Karpas-422 (cell line): ENCODE measurements at places on chromosomes 2 and 18. TPM values are rescaled to one million over a fixed set of nuclear protein-coding genes. Genes with fewer than 3 reads are reported as not detected.

Gene C2orf66
- total RNA-seq, result not detected in 2 replicates

Gene COL3A1
- not detected in 2 replicates for total RNA-seq

Gene PKDCC
- not detected in 2 replicates for total RNA-seq

DNA sequence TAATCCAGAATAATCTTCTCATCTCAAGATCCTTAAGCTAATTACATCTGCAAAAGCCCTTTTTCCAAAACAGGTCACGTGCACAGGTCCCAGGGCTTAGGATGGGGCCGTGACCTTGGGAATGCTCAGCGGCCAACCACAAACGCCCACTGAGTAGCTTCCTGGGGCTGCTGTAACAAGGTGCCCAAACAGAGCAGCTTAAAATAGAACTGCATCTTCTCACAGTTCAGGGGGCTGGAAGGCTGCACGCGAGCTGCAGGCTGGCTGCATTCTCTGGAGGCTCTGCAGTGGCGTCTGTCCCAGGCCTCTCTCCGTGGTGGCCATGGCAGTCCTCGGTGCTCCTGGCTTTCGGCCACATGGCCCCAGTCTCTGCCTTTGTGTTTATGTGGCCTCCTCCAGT is 31.9 kb downstream of the ADI1 start:
- no peaks in the 10 kb centered on the region for H3K36me3 ChIP-seq
- no peak overlapping the region for H3K27ac ChIP-seq
- no peaks in the 10 kb centered on the region for H3K27me3 ChIP-seq
- H3K4me3 ChIP-seq, result no peak overlapping the region
- H3K4me1 ChIP-seq, result peaks cover 6% of the 10 kb centered on the region; the same call in 1 of the 2 replicates
- no peak for DNase-seq

- no peak overlapping the region for H3K4me3 ChIP-seq
Observed at GRCh38 chr2:218805627-218806026, 23.7 kb downstream of the CYP27A1 start.

DNA sequence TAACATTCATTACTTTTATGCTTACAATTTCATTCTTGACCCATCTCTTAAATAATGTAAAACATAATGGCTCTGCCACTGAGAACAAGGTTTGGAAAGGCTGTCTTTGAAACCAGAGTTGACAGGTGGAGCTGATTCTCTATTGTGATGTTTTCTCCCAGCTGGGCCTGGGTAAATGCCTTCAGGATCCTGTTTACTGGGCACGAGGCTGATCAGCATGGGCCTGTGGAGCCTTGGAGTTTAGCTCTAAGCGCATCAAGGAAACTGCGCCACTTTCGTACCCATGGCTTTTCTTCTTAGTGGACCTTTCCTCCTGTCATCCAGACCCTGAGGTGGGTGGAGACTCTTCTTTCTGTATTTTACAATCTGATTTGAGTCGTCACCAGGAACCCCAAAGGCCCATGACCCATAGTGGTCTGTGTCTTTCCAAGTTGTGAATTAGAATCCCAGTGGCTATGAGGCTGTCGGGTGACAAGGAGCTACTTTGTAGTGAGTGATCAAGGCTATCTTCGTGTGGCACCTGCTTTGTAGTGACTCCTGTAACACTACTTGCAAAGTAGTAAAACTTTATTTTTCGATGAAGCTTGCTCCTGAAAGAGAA is 123.1 kb downstream of the LPIN1 start:
- no peaks in the 10 kb centered on the region for H3K27me3 ChIP-seq
- DNase-seq, result no peak
- H3K27ac ChIP-seq, result no peak overlapping the region
- H3K4me3 ChIP-seq, result no peak overlapping the region

GRCh38 chr2:109337221-109337620 is 208.2 kb downstream of the SH3RF3 start:
- H3K4me1 ChIP-seq, result peaks cover 13% of the 10 kb centered on the region
- H3K36me3 ChIP-seq, result no peaks in the 10 kb centered on the region
- no peak overlapping the region for H3K27ac ChIP-seq
- DNase-seq, result no peak
- no peak overlapping the region for H3K4me3 ChIP-seq

- no peaks in the 10 kb centered on the region for H3K4me1 ChIP-seq
- DNase-seq, result peak; percentile 90
- H3K36me3 ChIP-seq, result no peaks in the 10 kb centered on the region
- H3K4me3 ChIP-seq, result no peak overlapping the region
- H3K27me3 ChIP-seq, result no peaks in the 10 kb centered on the region
Observed at GRCh38 chr2:88159955-88160415, 10.2 kb upstream of the THNSL2 start.

DNA sequence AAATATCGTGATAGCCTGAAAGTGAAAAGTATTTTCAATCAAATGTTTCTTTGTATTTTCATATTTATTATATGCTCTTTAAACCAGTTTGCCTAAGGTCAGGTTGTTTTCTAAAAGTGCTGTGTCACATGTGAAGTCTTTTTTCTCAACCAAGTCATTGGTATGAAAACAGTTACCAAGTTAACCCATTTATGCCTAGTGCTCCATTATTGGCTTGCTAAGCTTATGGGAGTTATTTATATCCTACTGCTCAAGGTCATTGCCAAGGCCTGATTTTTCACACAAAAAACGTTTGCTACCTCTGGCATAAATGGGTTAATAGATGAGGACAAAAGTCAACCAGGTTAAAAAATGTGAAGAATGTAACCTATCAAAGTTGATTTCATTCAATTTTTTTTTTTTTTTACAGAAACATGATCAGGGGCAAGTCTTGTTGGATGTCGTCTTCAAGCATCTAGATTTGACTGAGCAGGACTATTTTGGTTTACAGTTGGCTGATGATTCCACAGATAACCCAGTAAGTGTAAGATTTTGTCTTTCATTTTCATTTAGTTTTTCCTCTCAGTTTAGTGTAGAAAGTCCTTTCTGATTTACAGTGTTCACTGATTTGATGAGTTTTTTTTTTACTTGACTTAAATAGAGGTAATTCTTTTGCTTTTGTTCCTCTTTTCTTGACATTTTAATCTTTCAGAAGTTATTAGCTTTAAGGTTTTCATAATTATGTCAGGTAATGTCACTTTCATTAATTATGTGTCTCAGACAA is 102.6 kb downstream of the PTPN4 start:
- H3K27me3 ChIP-seq, result no peaks in the 10 kb centered on the region
- H3K36me3 ChIP-seq, result no peaks in the 10 kb centered on the region
- peak overlapping the region; percentile 88 for H3K27ac ChIP-seq
- DNase-seq, result peak; percentile 66

- DNase-seq, result no peak
- peaks cover 46% of the 10 kb centered on the region for H3K4me1 ChIP-seq
- H3K27ac ChIP-seq, result no peak overlapping the region
- no peaks in the 10 kb centered on the region for H3K27me3 ChIP-seq
Observed at GRCh38 chr18:58222432-58223125, 178.6 kb downstream of the NEDD4L start.

DNA sequence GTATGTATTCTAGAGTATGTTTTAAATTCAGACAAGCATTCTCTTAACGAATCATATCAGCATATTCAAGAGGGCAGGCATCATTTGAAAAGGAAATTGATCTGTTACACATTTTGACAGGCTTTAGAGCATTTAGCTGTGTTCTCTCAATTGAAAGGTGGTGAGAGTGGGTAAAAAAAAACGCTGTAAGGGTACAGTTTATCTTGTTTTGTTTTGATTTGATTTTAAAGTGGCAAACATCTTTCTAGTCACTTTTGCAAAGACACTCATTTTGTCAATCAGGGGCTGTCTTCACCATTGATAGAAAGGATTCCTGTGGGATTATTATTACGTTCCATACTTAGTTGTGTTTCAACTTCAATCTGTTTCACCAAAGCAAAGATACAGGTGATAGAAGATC is 2.2 kb downstream of the CDH19 start:
- H3K27ac ChIP-seq, result no peak overlapping the region
- no peaks in the 10 kb centered on the region for H3K27me3 ChIP-seq
- no peak overlapping the region for H3K4me3 ChIP-seq
- no peaks in the 10 kb centered on the region for H3K4me1 ChIP-seq

DNA sequence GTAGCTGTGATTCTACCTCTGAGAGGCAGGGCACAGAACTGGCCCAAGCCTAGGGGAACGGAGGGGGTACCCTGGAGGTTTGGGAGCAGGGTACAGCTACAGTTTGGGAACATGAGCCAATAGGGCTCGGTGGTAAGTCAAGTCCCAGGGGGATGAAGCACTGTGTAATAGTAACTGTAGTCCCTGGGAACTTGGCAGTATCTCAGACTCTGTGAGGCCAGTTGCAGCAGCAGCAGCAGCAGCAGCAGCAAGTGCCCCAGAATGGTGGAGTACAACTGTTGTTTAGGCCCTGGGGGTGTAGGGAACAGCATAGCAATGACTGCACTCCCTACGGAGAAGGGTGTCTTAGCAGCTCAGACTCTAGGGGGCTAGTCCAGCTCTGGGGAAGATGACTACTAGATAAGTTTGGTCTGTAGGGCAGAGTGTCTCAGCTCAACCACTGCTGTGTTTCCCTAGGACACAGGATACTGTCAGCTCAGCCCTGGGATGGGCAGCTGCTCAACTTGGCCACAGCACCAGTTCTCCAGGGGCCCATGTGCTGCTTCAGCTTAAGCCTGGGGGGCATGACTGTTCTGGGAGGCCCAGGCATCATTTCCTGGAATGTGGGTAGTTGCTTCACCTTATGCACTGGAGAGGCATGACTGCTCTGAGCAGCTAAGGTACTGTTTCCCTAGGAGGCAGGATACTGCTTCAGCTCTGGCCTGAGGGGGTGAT is 20.5 kb downstream of the CARF start:
- DNase-seq, result no peak
- no peak overlapping the region for H3K27ac ChIP-seq
- H3K4me1 ChIP-seq, result no peaks in the 10 kb centered on the region
- H3K27me3 ChIP-seq, result no peaks in the 10 kb centered on the region

GRCh38 chr18:79910563-79911343 is 40.7 kb downstream of the SLC66A2 start:
- H3K36me3 ChIP-seq, result peaks cover 34% of the 10 kb centered on the region
- no peaks in the 10 kb centered on the region for H3K27me3 ChIP-seq
- no peak for DNase-seq

DNA sequence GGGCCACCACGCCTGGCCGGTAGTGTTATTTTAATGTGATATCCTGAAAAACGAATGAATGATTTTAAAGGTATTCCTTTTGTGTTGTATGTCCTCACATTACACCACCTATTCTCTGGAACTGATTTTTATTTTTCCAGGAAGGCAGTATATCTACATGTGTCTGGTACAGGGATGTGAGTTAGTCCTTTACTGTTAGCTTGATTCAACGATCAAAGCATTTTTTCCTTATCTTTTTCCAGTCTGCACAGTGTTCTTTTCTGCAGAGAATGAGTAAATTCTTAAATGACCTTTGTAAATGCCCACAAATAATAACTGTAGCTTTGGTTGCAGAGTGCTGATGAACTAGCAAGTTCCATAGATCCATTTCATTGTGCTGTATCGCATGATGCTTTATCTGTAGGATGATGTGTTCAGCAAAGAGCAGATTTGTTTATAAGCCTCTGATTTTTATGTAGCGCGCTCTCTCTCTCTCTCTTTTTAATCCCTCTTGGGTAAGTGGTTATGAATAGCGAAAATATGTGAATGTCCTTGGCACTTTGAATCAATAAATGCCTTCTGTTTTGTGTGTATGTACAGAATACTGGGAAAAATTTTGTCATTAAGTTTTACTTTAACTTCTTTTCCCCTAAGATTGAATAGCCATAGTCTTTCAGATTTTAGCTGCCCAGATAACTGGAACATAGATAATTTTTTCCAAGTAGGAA is 82.5 kb upstream of the EML6 start:
- H3K27me3 ChIP-seq, result no peaks in the 10 kb centered on the region
- DNase-seq, result no peak
- H3K4me3 ChIP-seq, result no peak overlapping the region
- no peak overlapping the region for H3K27ac ChIP-seq
- no peaks in the 10 kb centered on the region for H3K36me3 ChIP-seq

DNA sequence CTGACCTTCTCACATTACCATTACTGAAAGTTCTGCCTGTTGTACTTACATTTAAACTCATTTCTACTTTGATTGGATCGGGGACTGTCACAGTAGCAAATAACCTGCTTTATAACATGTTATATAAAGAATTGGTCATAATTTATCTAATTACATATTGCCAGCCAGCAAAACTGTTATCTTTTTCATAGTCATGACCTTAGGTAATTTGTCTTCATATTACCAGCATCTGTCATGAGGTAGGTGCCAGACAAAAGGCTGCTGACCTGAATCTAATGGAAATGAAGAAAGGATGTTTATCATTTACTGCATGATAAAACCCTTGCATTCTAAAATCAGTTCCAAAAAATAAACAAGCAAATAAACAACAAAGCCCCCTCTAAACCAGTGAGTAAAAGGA is 89.4 kb upstream of the LRP1B start:
- H3K4me1 ChIP-seq, result no peaks in the 10 kb centered on the region
- DNase-seq, result no peak
- no peaks in the 10 kb centered on the region for H3K36me3 ChIP-seq
- no peak overlapping the region for H3K27ac ChIP-seq
- H3K4me3 ChIP-seq, result no peak overlapping the region

GRCh38 chr2:220191031-220191430 is 563.6 kb downstream of the SLC4A3 start:
- 0 out of 2 replicates have a peak, but pooled peaks cover 2% of the 10 kb centered on the region for H3K36me3 ChIP-seq
- DNase-seq, result no peak
- no peak overlapping the region for H3K4me3 ChIP-seq
- H3K4me1 ChIP-seq, result no peaks in the 10 kb centered on the region
- H3K27ac ChIP-seq, result no peak overlapping the region

DNA sequence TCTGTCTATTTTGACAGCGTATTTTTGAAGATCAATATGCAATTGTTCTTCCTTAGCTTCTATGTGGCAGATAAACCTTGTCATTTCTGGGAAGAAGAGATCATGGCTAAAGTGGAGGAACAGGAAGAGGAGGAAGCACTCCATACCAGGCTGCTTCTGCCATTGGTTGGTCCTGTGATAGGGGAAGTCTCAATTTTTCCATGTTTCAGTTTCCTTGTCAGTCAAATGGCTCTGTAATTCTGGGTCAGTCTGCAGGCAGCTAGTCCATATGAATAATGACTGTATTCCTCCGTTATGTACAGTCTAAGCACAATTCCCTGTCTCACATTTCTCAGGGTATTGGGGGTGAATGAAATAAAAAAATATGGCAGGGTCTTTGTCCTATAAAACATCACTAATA is 277.6 kb upstream of the CXCR4 start:
- no peaks in the 10 kb centered on the region for H3K36me3 ChIP-seq
- H3K4me3 ChIP-seq, result no peak overlapping the region
- no peak overlapping the region for H3K27ac ChIP-seq
- no peaks in the 10 kb centered on the region for H3K27me3 ChIP-seq
- no peak for DNase-seq

- peak; percentile 49 for DNase-seq
- no peak overlapping the region for H3K27ac ChIP-seq
- H3K4me3 ChIP-seq, result no peak overlapping the region
- H3K4me1 ChIP-seq, result no peaks in the 10 kb centered on the region
- H3K27me3 ChIP-seq, result no peaks in the 10 kb centered on the region
Observed at GRCh38 chr2:225002656-225003045, 39.6 kb downstream of the DOCK10 start.
